ENCODE measurements at places on chromosomes 7 and 10.

DNA sequence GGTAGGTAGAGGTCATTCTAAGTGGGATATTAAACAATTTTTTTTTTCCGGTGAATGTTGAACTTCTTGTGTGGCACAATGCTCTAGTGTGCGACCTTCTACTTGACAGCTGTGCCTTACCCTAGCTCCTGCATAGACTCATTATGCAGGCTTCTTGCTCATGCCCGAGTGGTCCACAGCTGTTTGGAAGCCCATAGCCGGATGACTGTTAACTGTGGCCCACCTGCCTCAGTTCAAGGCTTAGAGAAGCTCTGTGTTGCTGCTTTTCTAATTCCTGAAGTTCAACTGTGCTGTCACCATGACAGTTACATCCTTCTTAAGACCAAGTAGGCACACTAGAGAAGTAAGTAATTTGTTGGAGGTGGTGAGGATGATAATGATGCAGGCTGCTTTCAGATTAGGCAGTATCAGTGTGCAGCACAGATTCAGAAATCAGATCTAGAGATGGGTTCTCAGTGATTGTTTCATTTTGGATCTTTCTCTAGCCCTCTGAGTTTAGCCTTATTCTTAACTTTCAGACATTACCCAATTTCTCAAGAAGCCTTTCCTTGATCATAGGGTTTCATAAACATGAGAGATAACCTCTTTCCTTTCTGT is 278.4 kb downstream of the PHF14 start:
- DNase-seq, result no peak

- no peak for DNase-seq
These were observed 224.3 kb downstream of the PARD3 start for GRCh38 chr10:34590793-34591192.

DNA sequence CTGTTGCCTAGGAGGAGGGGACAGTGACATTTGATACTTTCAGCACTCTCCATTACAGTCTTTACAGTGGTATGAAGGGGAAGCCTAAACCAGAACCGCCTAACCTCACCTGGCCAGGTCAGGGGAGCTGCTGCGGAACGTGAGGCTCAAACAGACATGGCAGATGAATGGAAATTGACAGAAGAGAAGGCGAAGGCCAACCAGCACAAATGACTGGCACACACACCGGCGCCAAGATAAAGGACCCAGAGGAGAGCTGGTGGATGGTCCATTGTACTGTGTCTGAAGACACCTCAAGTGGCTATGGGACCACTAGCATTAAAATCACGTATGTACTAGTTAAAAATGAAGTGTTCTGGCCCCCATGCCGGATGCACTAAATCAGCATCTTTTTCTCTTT is 53.0 kb downstream of the JCAD start:
- DNase-seq, result no peak

DNA sequence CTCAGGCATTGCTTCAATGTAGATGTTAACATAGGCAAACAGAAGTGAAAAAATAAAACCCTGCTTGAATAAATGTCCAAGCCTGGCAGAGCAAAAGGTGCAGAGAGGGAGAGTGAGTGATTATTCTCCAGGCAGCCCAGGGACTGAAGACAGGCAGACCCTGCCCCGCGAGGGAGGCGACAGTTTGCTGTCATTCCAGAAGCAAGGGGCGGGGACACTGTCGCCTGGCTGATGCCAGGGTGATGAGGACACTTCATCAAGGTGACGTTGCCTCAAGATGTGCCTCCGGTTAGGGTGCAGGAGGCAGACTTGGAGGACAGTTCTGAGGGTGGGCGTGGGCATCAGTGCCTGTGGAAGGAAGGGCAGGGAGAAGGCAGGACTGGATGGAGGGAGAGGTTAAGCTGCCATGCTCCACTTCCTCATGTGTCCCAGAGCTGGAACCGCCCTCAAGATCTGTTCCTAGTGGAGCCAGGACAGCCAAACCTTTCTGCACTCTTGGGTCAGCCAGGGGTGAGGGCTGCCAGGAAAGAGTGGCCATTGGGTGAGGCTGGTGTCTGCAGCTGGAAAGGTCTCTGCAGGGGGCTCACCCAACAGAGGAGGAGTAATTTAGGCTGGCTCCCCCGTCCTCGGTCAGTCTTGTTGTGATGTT is 560.5 kb upstream of the MKI67 start:
- no peak for DNase-seq

- no peak for DNase-seq
These were observed 490.7 kb downstream of the TYW1 start for GRCh38 chr7:67487316-67487715.

- no peak for DNase-seq
These were observed 533.4 kb downstream of the NEBL start for GRCh38 chr10:20363684-20364083.

- DNase-seq, result no peak
These were observed 25.6 kb upstream of the NPS start for GRCh38 chr10:127523476-127523875.

DNA sequence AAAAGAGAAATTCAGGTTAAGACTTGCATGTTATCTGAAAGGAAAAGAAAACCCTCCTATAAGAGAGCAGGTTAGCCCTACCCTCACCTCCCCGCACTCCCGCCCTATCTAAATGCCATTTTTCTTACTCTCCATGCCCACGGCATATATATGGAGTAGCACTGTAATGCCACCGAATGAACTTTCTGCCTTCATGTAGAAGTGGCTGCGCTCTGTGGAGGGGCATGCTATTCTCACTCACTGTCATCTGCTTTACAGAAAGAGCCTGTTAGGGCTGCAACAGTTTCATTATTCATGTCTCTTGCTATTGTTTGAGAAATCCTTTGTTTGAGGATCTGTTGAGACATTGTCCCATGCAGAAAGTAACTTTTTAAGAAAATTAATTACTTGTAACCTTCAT is 1190.6 kb downstream of the SORCS1 start:
- no peak for DNase-seq

DNA sequence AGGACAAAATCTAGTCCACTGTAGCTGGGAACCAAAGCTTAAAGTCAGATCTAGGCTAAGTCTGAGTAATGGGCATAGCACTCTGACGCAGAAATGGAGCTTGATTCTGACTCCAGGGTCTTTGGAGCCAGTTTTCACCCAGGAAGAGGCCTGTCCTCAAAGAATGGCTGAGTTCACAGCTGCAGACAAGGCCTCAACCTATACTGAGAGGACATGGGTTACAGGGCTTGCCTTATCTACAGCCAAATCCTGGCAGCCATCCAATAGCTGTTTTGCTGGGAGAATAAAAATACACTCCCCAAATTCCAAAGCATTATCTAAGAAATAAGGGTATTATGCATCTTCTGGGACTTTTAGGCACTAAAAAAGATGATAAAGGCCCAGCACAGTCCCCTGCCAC is 154.8 kb downstream of the RAPGEF5 start:
- DNase-seq, result no peak

GRCh38 chr7:155603205-155603857 is 41.1 kb upstream of the RBM33 start:
- DNase-seq, result no peak

DNA sequence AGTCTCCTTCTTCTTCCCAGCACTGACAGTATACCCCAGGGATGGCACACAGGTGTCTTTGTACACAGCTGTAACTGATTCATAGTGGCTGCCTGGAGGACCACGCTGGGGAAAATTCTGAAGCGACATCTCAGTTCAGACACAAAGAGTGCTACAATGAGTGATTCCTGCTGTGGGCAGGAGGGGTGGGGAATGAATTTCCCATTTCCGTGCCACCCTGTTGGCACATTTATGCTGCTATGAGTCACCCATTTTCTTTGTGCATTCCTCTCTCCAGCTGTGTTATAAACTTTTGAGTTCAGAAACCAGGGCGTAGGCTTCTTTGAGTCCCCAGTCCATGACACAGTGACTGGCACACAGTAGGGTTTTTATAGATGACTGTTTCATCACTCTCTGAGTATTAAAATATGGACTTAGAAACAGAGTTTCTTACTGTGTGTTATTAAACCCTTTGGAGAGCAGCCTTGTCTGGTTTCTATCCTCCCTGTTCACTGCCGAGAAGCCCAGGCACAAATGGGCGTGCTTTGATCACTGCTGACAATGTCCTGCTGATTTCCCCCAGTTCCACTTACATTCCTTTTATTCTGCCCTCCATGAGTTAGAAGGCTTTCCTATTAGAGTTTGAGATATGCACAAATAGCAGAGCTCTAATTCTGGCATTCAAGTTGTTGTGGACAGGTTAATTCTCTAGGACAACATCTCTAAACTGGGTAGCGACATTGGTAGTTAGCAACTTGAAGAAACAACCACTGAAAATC is 24.0 kb upstream of the NPS start:
- no peak for DNase-seq

- no peak for DNase-seq
These were observed 820.0 kb downstream of the XPNPEP1 start for GRCh38 chr10:109103278-109103677.

GRCh38 chr7:15688911-15689310 is 2.4 kb upstream of the MEOX2 start:
- no peak for DNase-seq
